ENCODE measurements at places on chromosomes 4 and X. TPM values are rescaled to one million over a fixed set of nuclear protein-coding genes. Genes with fewer than 3 reads are reported as not detected.

DNA sequence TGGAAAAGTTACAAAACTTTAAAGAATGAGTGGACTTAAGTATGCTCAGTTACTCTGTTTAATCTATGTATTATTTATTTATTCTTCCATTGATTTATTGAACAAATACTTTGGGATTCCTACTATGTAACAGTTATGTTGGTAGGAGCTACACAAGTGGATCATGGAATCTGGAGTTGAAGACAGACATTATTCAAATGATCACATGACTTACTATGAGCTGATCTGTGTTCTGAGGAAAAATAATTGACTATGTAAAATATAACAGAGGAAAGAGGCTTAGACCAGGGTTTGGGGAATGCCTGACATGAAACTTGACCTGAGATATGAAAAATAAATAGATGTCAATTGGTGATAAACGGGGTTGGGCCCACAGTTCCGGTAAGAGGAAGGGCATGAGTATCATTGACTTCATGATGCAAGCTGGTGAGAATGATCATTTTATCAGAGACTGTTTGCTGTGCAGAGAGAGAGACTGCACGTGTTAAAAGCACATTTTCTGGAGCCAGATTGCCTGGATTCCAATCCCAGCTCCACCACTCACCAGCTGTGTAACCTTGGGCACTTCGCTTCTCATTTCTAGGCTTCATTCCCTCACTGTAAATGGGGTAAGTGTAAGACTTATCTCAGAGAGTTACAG lies 179.0 kb downstream of the SPCS3 start:
- no peak for DNase-seq

The ZNF157 gene
- total RNA-seq: 0.53 TPM

DNA sequence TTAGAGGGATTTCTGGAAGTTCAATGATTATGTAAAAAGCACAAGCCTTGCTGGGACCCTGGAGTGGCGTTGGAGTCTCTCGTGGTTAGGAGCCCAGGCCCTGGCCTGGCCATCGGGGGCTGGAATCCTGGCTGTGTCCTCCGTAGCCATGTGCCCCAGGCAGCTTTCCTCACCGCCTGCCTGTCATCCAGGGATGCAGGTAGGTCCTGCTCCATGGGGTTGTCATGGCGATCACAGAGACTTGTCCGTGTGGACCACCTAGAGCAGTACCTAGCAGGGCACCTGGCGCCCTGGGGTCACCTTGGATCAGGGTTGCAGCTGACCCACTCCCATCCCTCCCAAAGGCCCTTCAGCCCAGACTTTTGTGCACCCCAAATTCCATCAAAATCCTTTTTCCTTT lies 30.2 kb upstream of the WFS1 start:
- no peak for DNase-seq

The MID1 gene
- total RNA-seq: 47.3 TPM

DNA sequence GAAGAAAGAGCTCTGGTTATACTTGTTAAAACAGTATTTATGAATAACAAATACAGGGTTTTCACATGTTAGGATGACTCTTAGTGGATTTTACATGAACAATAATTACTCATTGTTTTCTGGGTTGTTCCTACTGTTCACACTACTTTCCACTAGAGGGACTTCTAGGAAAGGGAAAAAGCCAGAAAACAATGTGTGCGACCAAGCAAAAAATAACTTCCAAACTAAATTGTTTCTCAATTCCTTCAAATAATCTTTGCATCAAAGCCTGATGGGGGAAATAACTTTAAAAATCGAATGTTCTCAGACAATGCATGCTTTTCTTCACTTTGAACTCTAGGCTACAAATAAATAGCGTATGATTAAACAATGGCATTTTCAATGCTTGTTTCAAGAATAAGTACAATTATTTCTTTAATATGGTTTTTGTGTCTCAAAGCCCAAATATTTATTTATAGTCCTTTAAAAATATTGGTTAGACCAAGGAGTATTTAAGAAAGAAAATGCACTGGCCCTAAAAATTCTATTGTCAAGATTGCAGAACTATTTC lies 72.1 kb upstream of the ETNPPL start:
- peak; percentile 35 for DNase-seq

The USP17L12 gene
- total RNA-seq: not detected

DNA sequence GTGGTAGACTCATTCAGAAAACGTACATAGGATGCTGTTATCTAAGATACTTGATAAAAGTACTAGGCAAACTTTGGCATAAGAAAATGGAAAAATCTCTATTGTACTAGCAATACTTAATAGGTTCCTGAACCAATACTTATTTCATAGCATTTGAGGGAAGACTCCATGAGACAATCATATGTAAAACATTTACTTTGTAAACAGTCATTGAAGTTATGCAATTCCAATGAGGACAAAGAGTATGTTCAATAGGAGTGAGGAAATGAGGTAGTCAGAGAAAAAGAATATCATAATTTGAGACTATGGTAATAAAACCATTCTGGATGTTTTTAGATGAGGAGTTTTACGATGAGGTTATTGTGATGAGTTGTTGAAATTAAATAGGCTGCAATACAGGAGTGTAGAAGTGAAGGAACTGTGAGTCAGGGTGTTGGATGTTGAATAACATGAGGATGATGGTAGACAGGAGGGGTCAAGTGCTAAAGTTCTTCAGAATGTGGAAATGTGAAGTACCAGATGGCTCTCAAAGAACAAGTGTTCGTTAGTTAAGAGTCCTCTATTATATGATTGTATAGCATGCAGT lies 397.9 kb downstream of the PPP3CA start:
- no peak for DNase-seq

The CT83 gene
- total RNA-seq: not detected

DNA sequence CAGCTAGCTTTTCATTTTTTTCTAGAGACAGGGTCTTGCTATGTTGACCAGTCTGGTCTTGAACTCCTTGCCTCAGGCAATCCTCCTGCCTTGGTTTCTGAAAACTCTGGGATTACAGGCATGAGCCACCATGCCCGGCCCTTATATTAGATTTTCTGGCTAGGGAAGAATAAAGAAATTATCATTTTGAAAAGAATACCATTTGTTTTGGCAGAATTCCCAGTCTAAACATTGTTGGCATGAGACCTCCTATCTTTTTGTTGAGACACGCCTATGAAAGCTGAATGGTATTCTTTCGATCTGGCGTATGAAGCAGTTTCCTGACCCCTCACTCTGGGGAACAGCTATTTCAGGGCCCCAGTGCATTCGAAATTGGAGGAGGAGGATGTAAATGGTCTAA lies 107.0 kb downstream of the REPS2 start:
- DNase-seq: no peak

Data from urinary bladder (tissue), 4 donors.